ENCODE measurements at places on chromosomes 4 and X. TPM values are rescaled to one million over a fixed set of nuclear protein-coding genes. Genes with fewer than 3 reads are reported as not detected.

ATP6AP1 gene
- 37.0 TPM for total RNA-seq

GRCh38 chr4:83272900-83273299 lies 11.7 kb downstream of the COQ2 start:
- no peak for DNase-seq

GRCh38 chrX:17559728-17560379 lies 177.4 kb upstream of the SCML1 start:
- no peak for DNase-seq

DNA sequence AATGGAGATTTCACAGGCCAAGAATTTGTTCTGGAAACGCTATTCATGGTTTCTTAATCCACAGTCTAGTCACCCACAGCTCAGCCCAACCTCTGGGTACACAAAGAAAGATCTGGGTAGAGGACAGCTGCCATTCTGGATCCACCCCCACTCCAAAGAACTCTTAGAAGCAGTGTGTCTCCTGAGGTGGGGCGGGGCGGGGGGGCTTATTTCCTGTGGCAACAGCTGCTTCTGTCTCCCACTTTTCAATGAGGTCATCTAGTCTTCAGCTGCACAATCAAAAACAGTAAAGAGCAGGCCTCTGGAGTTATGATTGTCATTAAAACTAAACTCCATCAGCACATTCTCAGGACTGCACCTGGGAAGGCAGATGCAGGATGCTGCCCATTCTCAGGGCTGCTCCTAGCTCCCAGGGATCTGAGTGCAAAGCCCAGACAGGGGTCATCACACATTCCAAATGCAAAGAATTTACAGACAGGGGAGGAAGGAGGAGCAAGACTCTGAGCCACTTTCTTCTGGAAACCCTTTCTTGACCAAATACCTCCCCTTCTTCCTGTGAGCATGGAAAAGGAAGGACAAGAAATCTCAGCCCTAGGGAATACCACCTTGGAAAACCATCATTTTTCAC lies 207.3 kb downstream of the HS6ST2 start:
- no peak for DNase-seq

ABLIM2 gene
- total RNA-seq = 0.60 TPM

GRCh38 chr4:121449416-121449815 lies 68.6 kb upstream of the QRFPR start:
- no peak for DNase-seq

GRCh38 chr4:30719454-30720020 lies 632 bp upstream of the PCDH7 start:
- DNase-seq = no peak

SHROOM4 gene
- not detected for total RNA-seq

DNA sequence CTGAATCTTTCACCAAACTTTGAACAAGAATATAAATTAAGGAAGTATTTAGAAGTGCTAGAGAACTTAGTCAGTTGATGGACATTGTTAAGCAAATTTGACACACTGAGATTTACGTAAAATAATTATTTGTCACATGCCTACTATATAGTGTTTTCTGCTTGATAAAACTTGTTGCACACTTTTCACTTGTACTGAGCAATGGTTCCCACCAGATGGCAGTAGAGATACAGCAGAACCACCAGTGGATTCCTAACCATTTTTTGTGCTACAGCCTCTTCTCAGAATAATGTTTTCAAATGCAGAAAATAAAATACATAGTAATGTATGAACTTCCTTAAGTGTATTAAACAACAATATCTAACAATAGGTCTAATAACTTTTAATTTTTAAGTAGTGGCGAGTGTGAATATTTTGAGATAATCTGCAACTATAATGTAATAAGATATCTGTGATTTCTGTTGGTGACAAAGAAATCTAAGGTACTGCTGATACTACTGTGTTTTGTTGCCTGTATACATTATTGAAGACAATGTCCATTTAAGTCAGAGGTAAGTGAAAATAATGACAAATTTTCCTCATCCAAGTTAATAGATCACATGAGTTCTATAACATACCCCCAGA lies 81.2 kb downstream of the APOOL start:
- peak; percentile 10 for DNase-seq

GRCh38 chr4:169229571-169230028 lies 41.2 kb downstream of the SH3RF1 start:
- DNase-seq = no peak

GRCh38 chr4:120009731-120010130 lies 56.9 kb downstream of the MAD2L1 start:
- no peak for DNase-seq

DNA sequence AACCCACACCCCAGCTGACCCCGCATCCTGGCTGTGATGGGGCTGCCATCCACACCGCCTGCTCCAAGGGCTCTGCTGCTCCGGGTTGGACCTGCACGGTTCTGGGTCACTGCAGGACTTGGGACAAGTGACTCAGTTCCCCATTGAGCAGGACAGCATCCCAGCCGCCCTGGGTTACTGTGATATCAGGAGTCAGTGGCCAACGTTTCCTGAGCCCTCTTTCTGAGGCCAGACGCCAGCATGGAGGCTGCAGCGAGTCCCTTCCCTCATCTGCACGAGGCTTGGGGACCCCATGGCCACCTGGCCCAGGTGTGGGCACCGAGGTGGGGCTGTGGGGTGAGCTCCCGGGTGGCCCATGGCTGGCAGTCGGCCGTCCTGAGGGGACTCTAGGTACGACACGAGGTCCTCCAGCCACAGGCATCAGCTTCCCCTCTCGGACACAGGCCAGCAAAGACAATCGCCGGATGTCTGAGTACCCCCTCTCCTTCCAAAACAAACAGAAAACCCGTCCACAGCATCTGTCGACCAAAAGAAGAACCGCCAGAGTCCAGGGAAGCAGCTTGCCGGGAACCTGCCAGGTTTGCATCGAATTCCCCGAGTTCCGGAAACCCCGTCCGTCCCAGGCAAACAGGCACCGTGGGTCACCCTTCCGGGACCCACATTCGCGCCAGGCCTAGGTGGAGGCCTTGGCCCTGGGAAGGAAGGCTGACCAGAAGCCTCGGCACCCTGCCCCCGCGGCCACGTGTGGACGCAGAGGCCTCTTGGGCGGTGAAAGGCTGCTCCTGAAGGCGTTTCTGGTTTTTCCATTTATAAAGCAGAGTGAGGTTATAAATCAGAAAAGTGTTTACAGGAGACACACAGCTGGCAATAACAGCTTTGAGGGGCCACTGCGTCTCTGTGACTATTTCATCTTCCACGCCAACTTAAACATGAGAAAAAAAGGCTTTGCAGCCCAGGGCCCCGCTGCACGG lies 136.0 kb downstream of the FAM53A start:
- no peak for DNase-seq

GRCh38 chr4:94813221-94813620 lies 55.5 kb downstream of the BMPR1B start:
- no peak for DNase-seq

HELT gene
- not detected for total RNA-seq

DNA sequence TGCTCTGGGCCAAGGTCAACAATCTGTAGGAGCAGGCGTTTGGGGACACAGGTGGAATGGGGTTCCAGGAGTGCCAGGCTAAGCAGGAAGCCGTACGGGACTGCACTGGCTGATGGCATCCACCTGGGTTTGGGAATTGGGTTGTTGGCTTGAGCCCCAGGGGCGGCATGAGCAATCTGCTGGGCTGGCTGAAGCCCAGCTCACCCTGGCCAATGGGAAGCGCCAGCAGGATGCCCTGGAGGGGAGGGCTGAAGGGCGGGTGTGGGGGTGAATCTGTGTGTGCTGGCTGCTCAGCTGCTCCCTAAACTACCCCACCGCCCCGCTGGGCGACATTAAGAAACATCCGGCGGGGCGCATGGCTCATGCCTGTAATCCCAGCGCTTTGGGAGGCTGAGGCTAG lies 8.9 kb upstream of the RGS12 start:
- DNase-seq = no peak
